ENCODE measurements at places on chromosomes 6 and 20. TPM values are rescaled to one million over a fixed set of nuclear protein-coding genes. Genes with fewer than 3 reads are reported as not detected.

DNA sequence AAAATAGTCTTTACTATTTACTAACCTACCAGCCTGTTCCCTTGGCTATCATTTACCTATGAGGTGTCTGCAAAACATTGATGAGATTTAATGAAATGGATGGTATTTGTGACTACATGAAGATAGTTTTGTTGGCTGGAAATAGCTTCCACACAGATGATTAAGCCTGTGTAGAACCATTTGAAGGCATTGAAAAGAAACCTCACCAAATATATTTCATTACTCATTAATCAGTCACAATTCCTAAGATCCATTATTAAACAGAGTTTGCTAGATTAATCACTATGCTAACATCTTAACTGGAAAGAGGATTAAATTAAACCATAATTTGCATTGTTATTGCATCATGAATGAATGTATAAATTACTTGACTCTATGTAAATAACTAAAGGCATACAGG, 560.3 kb downstream of the BMP2 start:
- H3K27me3 ChIP-seq = no peaks in the 10 kb centered on the region
- DNase-seq = no peak
- no peak overlapping the region for H3K4me3 ChIP-seq
- no peaks in the 10 kb centered on the region for H3K36me3 ChIP-seq
- no peaks in the 10 kb centered on the region for H3K4me1 ChIP-seq

DNA sequence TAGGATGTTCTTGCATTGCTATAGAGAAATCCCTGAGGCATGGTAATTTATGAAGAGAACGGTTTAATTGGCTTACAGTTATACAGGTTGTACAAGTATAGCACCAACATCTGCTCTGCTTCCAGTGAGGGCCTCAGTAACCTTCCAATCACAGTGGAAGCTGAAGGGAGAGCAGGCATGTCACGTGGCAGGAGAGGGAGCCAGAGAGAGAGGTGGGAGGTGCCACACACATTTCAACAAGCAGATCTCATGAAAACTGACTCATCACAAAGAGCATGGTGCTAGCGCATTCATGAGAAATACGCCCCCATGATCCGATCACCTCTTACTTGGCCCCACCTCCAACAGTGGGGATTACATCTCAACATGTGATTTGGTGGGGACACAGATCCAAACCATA, 871.2 kb downstream of the TFAP2A start:
- no peak overlapping the region for H3K27ac ChIP-seq
- no peaks in the 10 kb centered on the region for H3K36me3 ChIP-seq
- H3K27me3 ChIP-seq = no peaks in the 10 kb centered on the region

The CLPSL1 gene
- not detected for total RNA-seq

The HDGFL1 gene
- not detected for total RNA-seq

The ADGRF5 gene
- total RNA-seq = not detected

Data from H9 (cell line).